Cortex of kidney (tissue), 1 donor: ENCODE measurements at places on chromosomes 1 and 21.

GRCh38 chr1:198637916-198638437, 863 bp upstream of the PTPRC start:
- DNase-seq: no peak

DNA sequence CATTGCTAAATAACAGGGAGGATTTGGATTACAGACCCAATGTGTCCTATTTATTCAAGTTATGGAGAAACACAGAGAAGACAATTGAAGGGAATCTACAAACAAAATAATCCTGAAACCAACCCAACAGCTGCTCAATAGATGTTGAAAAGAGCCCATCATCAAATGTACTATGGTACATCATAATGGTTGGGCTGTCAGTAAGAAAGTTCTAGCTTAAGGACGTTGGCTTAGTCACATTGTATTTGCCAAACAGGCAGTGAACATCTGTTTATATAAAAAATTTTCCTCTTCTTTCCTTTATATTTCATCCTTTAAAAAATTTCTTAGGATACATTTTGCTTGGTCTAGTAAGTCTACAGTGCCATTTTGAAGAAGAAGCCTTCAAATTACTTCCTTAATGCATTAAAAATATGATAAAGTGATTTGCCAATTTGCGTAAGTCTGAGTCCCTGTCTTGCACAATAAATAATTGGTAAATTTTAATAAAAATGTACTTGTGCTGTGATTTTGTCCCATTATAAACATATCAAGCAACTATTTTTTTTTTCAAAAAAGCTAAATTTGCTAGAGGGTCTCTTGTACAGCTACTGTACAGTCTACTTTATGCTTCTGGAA, 14.4 kb downstream of the MAP3K7CL start:
- DNase-seq: no peak

DNA sequence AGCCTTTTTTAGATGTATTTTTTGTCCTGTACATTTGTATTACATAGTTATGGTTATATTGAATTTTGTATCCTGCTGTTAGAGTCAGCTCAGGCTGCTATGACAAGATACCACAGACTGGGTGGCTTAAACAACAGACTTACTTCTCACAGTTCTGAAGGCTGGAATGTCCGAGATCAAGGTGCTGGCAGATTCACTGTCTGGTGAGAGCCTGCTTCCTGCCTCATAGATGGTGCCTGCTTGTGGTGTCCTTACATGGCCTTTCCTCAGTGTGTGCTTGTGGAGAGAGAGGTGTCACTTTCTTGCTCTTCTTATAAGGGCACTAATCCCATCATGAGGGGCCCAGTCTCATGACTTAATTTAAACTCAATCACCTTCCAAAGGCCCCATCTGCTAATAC, 23.1 kb upstream of the MYSM1 start:
- no peak for DNase-seq

DNA sequence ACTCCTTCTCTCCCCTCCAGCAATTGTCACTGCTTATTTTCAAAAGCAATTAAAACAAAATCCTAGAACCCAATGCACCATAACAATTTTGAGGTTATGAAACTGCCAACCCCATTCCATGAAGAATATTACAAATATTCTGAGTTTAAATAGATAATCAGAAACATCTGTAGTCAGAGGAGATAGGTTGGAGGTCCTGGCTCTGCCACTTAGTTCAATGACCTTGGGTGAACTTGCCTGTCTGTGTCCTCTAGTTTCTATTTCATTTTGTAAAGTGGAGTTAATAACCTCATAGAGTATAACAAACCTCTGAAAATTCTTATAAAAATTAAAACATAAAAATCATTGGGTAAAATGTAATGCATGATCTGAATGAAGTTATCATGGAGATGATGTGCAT, 164.6 kb downstream of the KCTD3 start:
- no peak for DNase-seq

DNA sequence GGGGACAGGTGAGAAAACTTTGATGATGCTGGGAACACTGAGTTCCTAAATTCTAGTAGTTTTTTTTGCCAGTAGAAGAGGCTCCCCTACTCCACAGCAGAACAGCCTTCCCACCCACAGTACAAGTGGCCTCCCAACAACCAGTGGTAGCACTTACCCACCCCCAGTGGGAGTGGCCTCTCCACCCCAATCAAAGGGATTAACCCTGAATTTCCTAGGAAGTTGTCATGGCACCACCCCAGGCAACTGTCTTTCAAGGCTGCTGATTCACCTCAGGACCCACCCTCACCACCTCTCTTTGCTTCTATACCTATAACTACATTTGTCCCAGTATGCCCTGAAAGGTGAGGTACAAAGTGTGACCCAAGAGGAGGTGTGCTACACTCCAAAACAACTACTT, 81.4 kb upstream of the PRDX6 start:
- DNase-seq: no peak

GRCh38 chr1:154568157-154568815, 708 bp downstream of the CHRNB2 start:
- no peak for DNase-seq

DNA sequence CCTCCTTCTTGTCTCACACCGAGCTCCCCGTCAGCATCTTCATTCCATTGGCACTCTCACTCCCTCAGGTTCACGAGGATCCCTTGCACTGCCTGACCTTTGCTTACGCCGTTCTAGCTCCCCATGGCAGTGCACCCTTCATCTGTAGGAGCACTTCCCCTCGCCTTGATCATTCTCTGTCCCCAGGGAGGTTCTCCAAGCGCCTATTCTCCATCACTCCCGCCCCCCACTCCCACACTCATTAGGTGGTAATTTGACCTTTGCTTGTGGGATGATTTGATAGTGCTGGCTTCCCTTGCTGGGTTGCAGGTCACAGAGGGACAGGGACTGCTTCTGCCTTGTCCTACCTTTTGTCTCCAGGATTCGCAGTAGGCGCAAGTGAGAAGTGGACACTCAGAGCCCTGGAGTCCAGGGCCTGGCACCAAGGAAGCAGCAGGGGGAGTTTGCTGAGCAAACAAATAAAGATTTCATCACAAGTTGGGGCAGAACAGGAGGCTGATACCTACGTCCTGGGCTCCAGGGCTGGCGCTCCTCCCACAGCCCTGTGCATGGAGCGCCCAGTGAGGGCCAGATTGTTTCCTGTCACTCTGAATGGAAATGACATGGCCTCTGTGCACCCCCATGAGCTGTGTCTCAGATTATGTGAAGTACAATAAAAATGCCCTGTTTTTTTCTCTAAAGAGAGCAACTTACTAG, 82.0 kb upstream of the RUNX3 start:
- no peak for DNase-seq

DNA sequence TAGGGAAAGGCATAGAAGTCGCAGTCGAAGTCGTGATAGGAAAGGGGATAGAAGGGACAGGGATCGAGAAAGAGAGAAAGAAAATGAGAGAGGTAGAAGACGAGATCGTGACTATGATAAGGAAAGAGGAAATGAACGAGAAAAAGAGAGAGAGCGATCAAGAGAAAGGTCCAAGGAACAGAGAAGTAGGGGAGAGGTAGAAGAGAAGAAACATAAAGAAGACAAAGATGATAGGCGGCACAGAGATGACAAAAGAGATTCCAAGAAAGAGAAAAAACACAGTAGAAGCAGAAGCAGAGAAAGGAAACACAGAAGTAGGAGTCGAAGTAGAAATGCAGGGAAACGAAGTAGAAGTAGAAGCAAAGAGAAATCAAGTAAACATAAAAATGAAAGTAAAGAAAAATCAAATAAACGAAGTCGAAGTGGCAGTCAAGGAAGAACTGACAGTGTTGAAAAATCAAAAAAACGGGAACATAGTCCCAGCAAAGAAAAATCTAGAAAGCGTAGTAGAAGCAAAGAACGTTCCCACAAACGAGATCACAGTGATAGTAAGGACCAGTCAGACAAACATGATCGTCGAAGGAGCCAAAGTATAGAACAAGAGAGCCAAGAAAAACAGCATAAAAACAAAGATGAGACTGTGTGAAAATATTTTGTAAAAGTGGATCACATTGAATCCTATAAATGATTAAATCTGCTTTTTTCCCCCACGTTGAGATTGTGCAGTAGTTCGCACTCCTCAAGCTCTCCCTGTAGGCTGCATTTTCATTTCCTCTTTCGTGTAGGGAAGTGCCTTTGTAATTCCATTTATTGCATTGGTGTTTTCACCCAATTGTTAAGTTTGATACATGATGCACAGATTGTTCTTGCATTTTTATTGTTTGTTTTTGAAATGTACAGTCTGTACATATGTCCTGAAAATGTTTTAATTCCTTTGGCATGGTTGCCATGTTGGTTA, 7.5 kb downstream of the PRPF38B start:
- no peak for DNase-seq

GRCh38 chr1:58538821-58539220, 7.7 kb downstream of the OMA1 start:
- no peak for DNase-seq

GRCh38 chr1:215260711-215261110, 178.2 kb downstream of the KCNK2 start:
- DNase-seq: no peak

GRCh38 chr21:43211072-43211759, 42.4 kb downstream of the CRYAA start:
- DNase-seq: no peak

GRCh38 chr1:204977318-204977717, 65.7 kb upstream of the CNTN2 start:
- DNase-seq: no peak

DNA sequence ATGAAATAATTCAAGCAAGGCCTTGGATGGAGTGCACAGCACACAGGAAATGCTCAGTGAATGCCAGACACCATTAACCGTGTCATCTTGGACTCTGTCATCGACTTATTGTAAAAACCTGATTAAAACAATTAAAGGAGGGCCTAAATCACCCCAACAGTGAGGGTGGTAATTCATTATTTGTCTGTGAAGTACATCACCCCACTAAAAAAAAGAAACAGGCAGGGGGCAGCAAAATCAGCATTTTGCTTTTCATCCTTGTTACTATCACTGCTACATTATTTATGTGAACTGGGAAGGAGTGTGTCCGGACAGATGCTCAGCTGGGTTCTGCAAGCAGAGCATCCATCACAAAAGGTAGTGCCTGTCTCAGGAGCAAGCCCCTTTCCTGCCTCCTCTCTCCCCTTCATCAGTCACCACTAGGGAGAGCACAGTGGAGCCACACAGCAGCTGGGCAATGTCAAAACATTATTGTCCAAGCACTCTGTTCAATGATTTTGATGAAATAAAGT, 98.5 kb downstream of the RERE start:
- no peak for DNase-seq

DNA sequence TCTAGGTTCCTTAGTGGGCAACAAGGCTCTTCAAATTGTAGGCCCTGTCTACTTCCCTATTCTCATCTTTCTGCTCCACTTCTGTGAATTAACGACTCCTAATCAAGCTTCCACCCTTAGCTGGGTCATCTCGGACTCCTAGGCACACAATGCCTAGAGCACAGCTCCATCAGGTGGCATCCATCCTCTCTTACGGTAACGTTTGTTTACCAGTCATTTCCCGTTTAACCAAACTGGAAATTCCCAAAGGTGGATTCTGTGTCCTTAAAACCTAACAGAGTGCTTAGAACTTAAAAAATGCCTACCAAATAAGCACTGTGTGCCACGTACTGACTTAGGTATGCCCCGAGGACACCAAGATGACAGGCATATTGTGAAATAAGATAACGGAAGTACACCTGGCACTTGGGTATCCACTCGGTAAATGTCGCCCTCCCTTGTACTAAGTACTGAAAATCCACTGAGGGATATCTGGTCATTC, 1.5 kb downstream of the PARP1 start:
- no peak for DNase-seq

DNA sequence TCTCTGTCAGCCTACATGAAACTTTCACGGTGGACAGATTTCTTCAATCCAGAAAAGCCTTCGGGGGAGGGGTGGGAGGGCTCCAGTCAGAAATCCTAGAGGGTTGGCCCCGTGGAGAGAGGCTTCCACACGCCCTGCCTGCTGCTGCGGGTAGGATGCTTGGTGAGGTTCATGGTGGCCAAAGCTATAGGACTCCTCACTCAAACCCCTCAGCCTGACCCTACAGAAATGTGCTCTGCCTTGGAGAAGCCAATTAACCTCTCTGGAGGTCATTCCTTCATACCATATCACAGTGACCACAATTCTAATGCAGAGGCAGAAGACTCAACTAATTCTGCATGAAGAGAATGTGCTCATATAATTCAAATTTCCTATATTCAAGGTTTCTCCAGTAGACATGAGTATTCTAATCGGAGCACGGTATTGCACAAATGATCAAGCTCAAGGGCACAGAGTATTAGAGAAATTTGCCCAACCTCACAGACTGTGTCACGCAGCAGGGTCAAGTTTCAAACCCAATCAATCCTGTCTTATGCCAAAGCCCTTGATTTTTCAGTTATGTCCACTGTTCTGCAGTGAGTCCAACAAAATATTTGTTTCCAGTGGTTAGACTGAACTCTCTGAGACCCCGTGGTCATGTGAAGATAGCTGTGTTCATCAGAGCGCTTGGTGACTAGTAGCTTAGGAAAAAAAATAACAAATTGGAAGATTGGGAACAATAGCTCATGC, 104.8 kb downstream of the TOMM20 start:
- DNase-seq: no peak

DNA sequence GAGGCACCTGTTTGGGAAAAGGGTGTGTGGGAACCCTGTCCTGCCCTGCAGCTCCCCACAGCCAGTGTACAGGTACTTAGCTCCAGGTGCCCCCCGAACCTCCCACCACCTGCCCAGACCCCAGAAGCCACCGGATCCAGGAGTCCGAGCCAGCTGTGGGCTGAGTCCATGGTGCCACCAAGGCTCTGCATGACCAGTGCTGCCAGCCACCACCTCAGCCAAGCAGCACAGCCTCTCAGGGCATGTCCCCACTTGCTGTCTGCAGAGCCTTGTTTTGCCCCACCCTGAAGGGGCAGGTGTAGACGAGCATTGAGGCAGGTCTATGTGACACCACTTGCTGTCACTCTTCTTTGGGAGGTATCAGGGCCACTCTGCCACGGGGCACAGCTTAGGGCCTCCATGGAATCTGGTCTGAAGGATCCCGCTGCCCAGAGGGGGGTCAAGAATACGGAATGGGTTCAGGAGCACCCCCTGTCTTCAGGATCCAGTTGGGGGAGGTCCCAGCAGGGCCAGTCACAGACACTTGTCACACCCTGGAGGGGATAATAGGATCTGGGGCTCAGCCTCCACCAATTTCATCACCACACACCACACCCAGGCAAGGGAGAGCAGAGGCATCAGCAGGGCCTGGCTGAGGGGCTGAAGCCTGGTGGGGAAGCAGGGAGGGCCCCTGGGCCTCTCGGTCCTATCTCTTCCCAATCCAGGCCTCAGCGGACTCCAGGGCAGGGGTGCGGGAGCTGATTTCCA, 27.7 kb downstream of the ARHGEF19 start:
- DNase-seq: no peak

DNA sequence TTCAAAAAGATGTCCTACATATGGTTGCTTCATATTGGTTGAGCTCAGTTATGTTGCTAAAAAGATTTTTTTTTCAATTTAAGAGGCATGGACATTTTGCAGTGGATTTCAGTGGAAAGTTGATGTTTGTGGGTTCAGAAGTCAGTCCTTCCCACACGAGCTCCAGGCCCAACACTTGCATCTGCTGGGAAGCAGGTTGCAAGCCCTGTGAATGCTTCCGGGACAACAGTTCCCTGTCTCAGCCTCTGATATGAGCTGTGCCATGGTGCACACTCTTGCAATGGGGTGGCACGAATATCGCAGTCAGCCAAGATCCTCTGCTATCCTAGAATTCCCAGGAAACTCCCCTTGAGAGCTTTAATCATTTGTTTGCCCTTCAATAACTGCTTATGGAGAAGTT, 30.3 kb upstream of the ABCG1 start:
- no peak for DNase-seq

- DNase-seq: no peak
Observed at GRCh38 chr1:229578168-229579058, 19.9 kb upstream of the ABCB10 start.
